ENCODE measurements at places on chromosomes 11 and 22.

DNA sequence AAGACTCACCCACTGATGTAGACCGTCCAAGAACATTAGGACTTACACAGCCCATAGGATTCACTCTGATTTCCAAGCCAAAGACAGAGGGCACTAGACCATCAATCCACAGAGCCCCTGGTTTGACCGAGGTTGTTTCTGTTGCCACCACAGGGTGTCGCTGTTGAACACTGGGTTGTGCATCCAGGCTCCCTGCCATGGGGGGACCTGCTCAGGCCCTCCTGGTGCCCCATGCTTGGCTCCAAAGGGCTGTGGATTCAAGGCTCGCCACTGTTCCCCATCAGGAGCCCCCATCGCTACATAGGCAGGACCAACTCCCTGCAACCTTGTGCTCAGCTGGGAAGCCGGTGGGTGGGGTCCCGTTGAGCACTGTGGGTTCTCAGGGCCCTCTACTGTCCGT is 128.0 kb upstream of the ANO1 start:
- DNase-seq, result peak; percentile 25

DNA sequence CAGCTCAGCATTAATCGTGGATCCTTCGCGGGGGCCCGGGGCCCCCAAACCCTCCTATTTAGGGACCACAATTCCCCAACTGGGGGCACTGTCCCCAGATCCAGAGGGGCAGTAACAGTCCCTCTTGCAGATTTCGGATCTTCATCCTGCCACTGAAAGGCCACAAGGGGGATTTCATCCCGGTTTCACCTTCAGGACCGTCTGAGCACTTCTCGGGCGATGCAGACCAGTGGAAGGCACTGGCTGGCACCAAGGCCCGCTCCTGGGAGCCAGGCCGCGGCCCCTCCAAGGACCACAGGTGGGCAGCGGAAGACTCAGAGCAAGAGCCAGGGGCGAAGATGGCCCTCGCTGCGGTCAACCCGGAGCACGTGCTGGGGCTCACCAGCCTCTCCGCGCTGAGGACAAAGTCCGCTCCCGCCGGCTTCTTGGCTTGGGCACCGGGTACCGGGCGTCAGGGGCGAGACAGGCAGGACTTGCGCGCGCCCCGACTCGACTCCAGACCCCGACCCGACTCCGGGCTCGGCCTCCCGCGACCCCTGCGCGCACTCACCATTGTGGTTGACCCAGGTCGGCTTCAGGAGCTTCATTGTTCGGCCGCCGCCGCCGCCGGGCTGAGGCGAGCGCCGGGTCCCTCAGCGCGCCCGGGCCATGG is 517 bp downstream of the HIRA start:
- peak; percentile 35 for DNase-seq

GRCh38 chr11:121426476-121427399 is 25.4 kb upstream of the SORL1 start:
- no peak for DNase-seq

- no peak for DNase-seq
These were observed 510 bp upstream of the LSP1 start for GRCh38 chr11:1852271-1852876.

- DNase-seq, result no peak
These were observed 71.8 kb downstream of the PRCP start for GRCh38 chr11:82828472-82828871.

DNA sequence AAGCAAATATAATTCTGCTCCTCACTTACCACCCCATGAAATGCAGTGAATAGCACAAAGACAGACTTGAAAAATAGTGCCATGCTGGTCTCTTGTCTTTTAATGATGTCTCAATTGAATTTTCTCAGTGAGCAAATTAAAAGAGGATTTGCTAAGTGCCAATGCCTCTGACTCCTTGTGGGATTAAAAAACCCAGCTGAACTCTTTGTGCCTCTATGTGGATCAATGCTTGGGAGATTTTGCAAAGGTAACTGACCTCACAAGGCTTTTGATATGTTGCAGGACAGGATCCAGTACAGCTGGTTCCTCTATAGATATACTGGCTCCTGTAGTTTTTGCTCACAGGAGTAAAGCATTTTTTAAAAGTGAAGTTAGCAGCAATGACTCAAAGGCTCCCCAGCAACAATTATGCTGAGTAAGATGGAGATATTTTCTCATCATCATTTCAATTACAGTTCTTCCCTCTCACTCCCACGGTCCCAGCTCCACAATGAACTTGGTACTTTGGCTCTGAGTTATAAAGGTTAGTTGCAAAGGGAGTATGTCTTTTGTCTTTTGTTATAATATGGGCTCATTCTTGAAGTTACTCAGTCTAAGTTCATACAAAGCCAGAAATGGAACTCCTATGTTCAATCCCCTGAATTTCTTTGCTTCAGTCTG is 471.5 kb downstream of the LRRC4C start:
- no peak for DNase-seq

DNA sequence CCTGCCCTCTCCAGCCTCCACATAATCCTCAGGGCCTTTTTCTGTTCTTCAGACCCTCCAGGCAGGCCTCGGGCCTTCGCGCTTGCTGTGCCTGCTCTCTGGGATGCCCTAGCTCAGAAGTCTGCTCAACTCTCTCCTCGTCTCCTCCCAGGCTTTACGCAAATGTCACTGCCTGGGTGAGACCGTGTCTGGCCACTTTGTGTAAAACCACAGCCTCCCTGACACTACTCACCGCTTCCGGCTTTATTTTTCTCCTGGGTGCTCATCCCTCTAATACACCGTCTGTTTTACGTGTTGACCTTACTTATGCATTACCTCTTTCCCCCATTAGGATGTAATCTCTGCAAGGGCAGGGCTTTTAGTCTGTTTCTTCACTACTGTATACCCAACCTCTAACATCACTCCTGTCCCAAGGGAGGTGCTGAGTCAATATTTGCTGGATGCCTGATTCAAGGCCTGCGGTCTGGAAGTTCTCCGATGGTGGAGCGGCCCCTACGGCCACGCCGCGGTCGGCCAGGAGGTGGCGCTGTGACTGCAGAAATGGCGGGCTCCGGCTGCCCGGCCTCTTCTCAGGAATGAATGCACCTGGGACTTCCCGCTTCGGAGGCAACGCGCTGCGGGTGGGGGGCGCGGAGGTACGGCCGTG is 58.2 kb upstream of the THY1 start:
- DNase-seq, result peak; percentile 75

GRCh38 chr11:12032968-12033367 is 24.5 kb upstream of the DKK3 start:
- no peak for DNase-seq

- no peak for DNase-seq
These were observed 3.1 kb downstream of the HDHD5 start for GRCh38 chr22:17155941-17156340.

DNA sequence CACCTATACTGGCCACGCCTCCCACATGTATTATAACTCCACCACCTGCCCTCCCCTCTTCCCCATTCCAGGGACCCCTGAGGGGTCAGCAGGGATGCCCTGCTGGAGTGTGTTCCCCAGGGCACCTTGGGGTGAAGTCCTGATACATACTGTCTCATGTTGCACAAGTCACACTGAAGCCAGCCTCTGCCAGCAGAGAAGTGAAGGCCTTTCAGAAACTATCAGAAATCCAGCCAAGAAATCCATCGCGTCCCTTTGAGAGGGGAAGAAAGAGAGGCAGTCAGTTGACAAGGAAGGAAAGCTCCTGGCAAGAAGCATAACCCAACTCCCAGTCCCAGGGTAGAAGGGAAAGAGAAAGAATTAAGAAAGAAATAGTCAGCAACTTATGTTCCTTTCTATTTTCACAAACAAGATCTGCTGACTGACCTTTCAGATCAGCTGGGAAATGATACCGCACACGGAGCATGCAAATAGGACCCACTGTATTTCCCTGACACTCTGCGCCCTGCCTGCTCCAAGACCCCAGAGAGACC is 45.2 kb downstream of the SC5D start:
- DNase-seq, result no peak

GRCh38 chr22:49983148-49984042 is 22.8 kb downstream of the PIM3 start:
- DNase-seq, result no peak

DNA sequence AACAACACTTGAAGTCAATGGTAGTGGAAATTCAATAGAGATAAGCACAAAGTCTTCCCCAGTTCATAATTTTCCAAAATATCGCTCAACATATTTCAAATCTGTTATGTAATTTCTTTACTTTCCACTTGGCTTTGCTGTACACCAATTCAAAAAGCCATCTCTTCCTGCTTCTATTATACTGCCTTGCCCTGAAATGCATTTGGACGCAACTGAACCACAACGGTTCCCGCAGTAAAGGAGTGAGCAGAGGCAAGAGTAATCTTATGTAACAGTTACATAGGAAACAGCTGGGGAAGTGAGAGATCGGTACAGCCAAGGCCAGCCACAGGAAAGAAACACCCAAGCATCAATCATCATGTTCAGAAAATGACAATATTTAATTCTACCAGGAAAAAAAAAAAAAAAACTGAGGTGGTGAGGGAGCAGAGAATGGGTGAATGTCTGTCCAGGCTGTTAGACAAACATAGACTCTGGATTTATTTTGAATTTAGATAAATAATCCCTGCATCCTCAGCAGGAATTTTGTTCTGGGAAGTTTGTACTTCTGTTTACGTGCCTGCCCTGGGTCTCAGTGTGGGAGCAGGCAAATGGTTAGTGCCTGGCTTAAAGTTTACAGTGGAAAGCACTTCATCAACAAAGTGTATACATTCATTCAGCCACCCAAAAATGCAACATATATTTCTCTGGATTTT is 392.2 kb downstream of the ETS1 start:
- peak; percentile 42 for DNase-seq

- DNase-seq, result no peak
These were observed 10.5 kb downstream of the KLHL35 start for GRCh38 chr11:75422248-75423231.

GRCh38 chr11:81700076-81700475 is 1033.6 kb downstream of the FAM181B start:
- no peak for DNase-seq

DNA sequence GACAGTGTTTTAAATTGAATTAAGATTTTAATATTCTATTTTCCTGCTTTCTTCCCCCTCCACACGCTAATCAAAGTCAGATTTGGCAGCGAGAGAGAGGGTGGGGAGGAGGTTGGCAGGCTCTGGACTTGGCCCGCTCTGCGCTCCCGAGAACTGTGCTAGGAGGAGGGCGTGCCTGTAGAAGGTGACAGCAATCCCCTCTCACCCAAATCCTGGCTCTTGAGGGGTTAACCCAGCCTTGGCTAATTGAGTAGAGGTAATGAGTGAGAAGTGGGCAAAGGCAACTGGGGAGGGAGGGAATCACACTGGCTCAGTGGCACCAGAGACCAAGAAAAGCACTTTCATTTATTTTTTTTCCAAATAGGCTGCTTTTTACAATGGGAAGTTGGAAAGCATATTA is 42.2 kb downstream of the BUD13 start:
- DNase-seq, result no peak

DNA sequence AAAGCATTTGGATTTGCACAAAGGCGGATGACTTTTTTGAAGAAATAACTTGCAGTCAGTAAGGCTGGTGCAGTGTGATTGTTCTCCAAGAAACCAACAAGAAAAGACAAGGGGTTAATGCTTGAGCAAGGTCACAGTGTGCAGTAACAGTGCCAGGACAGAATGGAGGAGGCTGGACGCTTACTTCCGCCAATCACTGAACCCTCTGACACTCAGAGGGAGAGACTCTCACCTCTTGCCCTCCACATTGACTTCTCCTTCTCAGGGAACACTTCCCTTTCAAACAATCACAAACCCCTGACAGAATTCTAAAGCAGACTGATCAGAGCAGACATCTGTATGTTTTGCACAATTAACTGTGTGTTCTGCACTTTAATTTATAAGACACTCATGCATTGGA is 228.4 kb downstream of the BLID start:
- no peak for DNase-seq

DNA sequence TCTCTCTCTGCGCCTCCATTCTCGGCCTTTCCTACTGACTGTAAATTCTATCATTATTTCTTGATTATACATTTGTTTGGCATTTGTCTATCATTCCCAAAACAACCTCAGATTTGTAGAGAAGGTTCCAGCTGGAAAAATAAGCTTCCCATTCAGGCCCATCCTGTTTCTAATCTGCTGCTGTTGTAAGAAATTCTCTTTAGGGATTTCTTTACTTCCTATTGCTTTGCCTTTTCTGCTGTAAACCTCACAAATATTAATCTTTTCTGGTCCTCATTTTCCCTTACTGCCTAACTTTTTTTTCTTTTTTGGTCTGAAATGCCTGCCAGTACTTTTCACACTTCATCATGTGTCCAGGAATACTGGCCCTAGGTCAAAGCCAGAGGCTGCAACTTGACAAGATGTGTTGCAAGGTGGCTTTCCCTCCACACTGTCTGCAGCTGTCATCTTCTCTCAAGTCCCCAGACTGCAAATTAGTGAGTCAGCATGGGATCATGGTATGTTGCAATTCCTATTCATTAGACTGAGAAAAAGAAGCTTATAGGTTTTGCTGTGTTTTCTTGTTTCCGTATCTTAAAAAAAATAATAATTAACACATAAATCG is 858.7 kb upstream of the CHORDC1 start:
- no peak for DNase-seq

- DNase-seq, result no peak
These were observed 70.9 kb downstream of the CCDC34 start for GRCh38 chr11:27291954-27292636.

DNA sequence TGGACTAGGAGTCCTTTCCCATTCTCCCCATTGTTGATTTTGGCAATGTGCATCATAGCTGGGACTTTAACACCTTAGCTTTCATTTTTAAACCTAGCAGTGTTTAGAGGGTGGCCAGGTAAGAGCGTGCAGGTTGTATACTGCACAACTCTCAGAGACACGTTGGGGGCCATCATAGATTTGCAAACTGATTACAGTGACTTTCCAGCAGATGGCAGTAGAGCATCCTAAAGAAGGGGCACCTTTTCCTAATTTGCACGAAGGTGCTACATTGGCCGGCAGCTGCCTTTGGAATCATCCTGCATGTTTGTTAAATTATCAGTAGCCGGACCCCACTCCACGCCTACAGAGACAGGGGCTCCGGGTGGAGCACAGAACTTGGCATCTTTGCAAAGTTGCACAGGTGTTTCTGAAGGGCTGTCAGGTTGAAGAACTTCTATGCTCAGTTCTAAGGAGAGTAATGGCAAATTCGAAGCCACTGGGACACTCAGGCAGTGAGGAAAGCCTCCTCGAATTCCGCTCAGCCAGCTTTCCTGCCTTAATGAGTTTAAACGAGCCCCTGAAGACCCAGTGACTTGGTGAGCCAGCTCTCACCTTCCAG is 7.7 kb downstream of the LHFPL7 start:
- DNase-seq, result peak; percentile 57

GRCh38 chr11:100575860-100576717 is 111.0 kb upstream of the ARHGAP42 start:
- peak; percentile 47 for DNase-seq

DNA sequence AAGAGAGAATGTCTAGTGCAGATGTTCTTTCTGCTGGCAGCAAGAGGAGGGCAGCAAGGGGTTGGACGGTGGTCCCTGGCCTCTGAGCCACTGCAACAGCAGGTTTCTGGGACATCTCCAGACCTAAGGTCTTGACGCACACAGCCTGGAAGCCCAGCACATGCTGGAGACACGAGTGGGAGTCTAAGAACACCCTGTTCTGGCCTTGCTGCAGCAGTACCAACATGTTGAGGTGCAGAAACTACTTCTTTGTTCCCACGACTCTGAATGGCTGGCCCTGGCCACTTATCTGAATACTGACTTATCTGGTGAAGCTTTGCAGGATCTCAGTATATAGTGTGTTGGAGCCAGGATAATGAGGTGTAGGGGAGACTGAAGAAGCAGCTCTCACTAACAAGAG is 6.8 kb downstream of the MICAL2 start:
- no peak for DNase-seq
